Erythroblast (primary cell): ENCODE measurements at places on chromosomes 2 and 18.

DNA sequence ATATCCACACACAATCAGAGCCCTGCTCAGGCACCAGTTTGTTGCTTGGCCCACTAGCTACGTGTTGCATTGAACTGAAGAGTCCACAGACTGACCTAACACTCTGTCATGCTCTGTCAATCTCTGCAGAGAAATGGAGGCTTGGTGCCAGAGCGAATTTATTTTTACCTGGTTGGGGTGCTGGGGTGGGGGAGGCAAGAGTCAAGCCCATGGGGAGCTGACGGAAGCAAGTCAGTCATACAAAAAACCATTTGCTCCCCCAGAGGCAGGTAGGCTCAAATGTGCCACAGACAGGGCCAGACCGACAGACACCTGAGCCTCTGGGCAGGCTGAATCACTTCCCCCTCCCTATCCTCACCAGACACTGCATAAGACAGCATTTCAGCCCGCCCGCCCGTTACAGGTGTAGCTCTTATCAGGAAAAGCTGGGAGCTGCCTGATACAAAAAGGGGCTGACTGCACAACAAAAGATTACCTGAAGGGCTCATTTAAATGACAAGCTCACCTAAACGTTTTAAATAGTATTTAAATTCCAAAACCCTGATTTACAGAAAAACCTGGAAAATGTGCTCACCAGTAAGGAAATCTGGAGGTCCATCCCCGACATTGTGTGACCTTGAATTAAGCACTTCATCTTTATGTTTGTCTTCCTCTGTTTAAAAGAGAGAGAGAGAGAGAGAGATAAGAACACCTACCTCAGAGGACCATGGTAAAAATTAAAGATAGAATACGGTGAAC, 2.1 kb upstream of the PCBP1 start:
- DNase-seq: peak; percentile 56

- peak; percentile 92 for DNase-seq
These were observed 23.6 kb upstream of the HES6 start for GRCh38 chr2:238263204-238264071.

DNA sequence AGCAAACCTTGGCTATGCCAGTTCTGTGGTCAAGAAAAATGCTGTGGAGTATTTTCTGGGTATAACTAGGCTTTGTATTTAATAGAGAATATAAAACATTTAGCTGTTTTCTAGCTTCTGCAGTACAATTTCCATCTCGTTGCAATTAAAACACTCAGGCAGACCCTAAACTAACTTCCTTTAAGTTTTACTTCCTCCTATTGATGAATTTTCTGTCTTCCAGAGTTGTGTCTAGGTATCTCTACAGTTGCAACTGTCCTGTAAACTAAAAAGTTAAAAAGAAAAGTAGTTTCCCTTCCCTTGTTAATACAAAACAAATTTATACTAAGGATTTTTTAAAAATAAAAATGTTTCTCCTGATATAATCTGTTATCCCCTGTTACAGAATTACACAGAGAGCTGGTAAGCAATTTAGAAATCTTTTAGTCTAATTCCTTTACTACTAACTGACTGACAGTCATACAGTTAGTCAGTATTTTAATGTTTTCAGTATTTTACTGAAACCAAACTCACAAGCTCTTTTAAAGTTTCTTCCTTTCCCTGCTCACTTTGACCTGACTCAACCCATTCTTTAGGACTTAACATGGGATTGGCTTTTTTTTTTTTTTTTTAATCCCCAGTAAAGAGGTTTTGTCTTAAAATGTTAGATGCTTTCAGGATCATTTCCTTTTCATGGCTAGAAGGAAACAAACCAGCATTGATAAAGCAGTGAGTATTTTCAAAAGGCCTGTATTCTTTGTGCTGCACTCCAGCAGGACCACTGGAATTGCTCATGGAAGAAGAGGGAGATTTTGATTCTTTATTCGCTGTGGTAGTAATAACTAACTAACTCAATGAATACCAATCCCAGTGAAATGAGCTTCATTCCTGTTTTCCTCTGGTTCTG, 22.9 kb downstream of the ITGAV start:
- DNase-seq: no peak

DNA sequence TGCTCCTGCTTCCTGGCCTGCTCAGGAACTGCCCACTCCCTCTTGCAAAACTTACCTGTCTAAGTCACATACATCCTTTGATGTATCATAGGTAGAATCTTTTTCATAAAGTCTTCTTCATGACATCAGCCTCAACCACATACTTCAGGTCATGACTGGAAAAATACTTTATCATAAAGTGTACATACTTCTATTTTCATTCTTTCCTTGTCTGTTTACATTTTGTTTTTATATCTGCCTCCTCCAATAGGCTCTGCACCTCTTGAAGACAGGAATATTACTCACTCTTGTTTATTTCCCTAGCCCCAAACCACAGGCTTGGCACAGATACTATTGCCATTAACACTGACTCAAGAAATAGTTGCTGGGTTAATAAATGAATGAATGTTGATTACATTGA, 43.6 kb upstream of the ZNF804A start:
- DNase-seq: no peak

- no peak for DNase-seq
These were observed 8.9 kb downstream of the EMILIN2 start for GRCh38 chr18:2855560-2856350.

- DNase-seq: no peak
These were observed 342.6 kb downstream of the CTNNA2 start for GRCh38 chr2:79855264-79856006.

GRCh38 chr18:10591896-10592295, 66.1 kb downstream of the NAPG start:
- no peak for DNase-seq

DNA sequence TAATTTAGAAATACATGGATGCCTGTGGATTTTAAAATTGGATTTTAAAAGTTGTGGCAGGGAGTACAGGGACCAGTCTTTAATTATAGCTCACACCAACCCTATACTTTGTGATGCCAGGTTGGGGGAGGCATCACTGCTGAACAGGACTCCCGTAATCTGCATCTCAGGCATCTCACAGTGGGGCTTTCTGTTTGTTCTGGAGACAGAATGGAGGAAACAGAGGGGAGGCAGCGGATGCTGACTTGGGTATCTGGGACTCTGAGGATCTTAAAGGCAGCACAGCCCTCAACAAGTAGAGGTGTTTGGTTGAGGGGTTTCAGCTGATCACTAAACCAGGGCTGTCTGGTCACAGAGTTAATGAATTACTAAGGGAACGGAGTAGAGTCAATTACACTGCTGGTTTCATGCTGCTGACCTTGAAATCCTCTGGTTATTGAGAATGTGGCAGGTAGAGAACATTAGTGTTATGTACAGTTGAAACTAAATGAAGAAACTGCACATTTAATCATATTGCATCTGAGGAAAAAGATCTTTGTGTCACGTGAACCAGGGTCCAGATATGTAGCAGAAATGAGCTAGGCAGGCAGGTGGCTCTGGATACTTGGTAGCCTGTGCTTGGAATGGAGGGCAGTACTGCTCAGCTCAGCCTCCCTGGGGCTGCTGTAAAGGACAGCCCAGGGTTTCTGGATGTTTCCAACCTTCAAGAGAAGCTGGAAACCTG, 40.3 kb downstream of the FHOD3 start:
- no peak for DNase-seq

- no peak for DNase-seq
These were observed 7.3 kb downstream of the STK25 start for GRCh38 chr2:241501099-241501541.

- no peak for DNase-seq
These were observed 162.7 kb downstream of the ARL4C start for GRCh38 chr2:234334151-234334550.

GRCh38 chr2:96391153-96391827, 55.7 kb downstream of the NCAPH start:
- no peak for DNase-seq

DNA sequence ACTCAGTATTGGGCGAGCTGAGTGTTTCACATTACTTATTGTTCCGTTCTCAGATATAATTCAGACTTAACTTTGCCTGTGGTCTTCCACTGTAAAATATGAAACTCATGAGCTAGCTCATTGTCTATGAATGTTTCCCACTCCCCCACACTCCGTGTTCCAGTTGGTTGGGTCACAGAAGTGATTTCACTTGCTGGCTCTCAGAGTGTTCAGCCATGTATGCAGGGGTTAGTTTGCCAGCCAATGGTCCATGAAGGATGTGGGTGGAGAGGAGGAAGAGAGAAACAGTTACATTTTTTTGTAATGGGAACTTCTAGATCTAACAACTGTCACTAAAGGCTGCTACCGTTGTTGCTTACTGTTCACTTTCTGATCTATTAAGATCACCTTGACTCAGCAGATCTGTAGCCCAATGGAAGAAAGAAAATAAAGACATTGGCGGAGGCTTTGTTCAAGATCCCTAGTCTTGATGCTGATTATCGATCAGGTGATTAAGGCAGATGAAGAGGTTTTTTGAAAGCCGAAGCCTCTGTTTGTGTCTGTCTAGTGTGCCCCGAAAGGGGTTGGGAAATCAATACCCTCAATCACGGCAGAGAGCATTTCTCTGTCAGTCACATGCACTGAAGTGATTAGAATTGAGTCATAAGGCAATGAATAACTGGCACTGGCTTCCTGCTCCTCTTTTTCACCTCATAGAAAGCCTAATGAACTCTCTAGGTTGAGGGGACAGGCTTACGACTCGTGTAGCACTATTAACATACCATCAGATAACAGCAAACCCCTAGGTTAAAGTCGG, 279.7 kb upstream of the FIGN start:
- no peak for DNase-seq

GRCh38 chr2:186347472-186347871, 138.6 kb upstream of the ZC3H15 start:
- DNase-seq: no peak

DNA sequence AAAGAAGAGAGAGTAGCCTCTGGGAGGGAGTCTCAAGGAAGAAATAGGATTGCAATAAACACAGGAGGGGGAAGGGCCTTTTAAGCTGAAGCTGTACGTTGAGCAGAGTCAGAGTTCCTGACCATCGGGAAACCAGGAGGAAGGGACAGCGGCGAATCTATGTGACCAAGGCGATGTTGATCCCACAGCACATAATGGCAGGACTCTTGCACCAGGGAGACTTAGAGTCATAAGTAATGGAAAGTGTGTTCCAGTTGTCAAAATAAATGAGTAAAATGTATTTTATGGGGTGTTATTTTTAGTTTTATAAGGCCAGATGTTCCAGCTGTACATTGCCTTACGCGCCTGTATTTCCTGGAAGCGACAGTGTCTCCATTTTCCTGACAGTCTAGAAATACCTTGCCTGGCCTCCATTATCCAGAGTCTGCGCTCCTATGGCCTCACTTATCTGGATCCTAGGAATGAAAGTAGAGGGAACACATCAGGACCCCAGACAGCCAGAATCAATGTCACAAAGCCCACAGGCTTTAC, 152.8 kb upstream of the COPS8 start:
- DNase-seq: no peak

DNA sequence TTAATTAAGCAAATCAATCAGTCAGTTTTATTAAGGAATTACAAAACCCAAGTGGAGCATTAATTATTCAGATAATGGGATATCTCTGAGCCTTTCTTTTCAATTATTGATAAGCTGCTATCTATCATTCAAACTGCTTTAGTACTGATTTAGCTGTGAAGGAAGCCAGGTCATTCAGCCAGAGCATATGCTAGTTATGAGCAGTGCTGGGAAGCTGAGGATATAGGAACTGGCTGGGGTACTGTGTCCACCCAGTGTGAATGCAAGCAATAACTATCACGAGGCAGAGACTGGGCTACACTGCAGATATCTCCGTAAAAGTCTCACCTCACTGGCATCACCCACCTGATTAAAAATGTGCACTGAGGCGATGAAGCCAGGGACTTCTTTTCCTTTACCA, 496.7 kb upstream of the PIK3C3 start:
- DNase-seq: no peak

DNA sequence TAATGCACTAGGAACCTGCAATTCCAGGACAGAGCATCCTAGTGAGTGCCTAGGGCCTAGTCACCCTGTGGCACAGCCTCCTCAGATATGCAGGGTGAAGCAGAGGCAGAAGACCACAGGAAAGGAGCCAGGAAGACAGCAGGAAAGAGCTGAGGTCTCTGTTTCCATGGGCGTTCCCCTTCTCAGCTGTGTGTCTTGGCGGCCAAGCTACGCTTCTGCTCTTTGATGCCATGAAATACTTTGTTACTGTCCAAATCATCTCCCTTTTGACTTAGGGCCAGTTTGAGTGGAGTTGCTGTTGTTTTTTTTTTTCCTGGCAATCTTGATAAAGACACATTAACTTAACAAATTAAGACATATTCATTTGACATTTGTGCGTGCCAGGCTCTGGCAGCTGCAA, 67.3 kb downstream of the APOB start:
- DNase-seq: no peak
